Left colon (tissue), 2 donors: ENCODE measurements at places on chromosomes 2 and 18.

- no peak for DNase-seq
These were observed 56.0 kb downstream of the LBH start for GRCh38 chr2:30287190-30287840.

- DNase-seq = no peak
These were observed 64.6 kb downstream of the NAPG start for GRCh38 chr18:10590412-10590811.

- DNase-seq = no peak
These were observed 7.0 kb upstream of the TMX3 start for GRCh38 chr18:68721681-68722583.

DNA sequence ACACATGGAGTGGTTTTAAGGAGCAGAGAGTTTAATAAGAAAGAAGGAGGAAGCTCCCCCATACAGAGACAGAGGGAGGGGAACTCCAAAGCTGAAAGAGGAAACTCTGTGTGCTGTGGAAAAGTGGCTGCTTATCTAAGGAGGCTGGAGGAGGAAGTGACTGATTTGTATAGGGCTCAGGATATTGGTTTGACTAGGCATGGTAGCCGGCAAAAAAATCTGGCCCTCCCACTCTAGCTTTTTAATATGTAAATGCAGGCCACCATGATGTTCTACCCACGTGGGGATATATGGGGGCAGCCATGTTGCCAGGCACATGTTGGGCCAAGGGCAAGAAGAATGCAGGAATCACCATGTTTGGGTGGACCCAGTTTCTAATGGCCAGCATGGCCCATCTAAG, 64.3 kb downstream of the HNMT start:
- DNase-seq = no peak

GRCh38 chr18:22169889-22170420, 566 bp downstream of the GATA6 start:
- no peak for DNase-seq

DNA sequence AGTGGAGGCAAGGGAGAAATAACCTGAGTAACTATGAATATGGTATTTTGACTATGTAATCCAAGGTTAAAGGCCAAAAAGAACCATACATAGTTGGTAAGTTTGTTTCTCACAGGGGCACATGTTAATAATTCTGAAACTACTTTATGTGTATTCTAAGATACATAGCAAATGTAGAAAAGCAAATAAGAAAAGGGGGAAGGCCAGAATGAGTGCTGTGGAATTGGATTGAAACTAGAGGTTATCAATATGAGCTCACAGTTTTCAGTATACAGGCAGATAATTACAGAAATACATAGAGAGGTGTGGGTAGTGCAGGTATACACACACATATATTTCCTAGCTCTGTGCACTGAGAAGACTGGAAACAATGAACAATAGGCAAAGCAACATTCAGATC, 13.7 kb downstream of the INO80C start:
- DNase-seq = no peak

GRCh38 chr18:59547581-59548182, 149.5 kb downstream of the CCBE1 start:
- no peak for DNase-seq

DNA sequence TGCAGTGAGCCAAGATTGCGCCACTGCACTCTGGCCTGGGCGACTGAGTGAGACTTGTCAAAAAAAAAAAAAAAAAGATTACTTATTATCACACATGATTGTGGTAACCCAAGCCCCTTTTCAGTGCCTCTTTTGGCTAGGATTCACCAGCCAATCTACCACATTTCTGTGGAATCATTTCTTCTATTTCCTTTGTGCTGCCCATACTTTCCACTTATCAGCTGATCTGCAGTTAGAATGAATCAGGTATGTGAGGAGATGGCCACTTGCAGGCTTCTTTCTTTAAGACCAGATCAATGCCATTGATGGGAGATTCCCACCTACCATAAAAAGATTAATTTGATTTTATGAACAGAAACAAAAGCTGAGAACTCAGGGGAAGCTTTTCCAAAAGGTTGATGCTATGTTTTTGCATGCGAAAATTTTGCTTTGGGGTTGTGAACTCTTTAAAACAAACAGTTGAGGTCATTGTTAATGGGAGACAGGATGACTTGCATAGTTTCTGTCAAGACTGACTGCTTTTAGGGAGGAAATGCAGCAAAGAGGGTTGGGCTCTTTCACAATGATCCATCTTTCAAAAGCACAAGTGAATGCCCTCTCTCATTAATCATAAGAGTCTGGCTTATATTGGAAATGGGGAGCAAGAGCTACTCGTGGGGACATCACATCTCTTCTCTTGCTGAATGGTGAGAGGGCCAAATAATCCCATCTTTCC, 66.9 kb upstream of the CYP26B1 start:
- no peak for DNase-seq

DNA sequence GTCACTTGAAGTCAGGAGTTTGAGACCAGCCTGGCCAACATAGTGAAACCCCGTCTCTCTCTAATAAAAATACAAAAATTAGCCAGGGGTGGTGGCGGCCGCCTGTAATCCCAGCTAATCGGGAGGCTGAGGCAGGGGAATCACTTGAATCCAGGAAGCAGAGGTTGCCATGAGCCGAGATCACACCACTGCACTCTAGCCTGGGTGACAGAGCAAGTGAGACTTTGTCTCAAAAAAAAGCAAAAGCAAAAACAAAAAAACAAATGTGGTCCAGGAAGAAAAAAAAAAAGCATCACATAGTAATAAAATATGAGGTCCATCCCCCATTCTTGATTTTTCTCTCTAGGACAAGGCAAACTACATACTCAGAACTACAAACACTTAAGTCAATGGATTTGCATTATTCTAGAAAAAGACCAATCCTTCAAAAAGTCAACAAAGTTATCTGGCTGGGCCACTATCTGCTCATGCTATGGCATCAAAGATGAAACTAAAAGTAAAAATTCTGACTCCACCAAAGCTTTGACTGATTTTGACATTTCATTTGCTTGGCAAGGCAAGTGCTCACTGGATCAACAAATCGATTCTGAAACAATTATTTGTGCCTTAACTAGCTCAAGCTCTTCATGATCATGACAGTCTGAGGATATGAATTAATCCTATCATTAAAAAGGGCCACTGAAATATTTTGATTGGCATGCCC, 28.4 kb downstream of the MEX3C start:
- DNase-seq = no peak

DNA sequence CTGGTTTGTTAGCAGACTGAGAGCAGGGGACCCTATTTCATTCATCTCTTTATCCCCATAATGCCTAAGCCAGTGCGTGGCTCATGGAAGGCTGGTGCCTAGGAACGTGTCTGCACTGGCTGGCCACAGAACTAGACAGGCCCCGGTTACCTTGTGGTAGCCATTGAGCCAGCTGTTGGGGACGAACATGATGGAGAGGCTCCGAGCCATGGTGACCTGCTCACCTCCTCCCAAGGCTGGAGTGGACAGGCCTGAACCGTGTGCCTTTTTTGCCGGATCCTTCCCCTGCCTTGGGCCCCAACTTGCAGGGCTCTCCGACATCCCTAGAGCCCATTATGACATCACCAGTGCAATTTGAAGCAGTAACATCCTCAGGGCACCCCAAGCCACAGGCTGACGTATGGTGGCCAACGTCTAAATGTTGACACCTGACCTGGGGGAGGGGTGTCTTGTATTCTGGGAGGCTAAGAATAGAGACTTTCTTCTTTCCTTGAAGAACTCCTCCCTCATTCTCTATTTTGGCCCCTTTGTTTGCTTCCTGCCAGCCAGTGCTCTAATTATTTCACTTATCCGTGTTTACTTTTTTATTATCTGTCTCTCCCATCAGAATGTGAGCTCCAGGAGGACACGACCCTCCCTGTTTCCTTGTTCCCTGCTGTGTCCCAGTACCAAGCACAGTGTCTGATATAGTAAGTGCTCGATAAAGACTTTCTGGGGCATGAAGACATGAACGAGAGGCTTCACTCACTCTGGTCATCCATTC, 12.2 kb upstream of the DNPEP start:
- DNase-seq = no peak

- DNase-seq = no peak
These were observed 32.8 kb downstream of the FMNL2 start for GRCh38 chr2:152367547-152368390.

DNA sequence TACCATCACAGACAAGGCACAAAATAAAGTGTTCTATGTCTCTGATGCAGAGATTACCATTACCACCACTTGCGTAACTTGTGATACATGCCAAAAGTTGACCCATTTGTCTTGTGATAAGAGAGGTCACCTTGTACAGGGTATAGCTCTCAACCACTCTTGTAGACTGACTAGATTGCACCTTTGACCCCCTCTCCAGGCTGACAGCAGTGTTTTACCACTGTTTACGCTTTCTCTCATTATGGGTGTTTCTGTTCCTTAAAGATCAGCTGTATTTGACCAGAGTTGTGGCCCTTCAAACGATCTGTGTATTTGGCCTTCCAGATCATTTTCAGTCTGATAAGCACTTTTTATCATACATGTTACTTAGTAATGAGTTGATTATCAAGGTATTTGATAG, 215.7 kb upstream of the HNMT start:
- DNase-seq = no peak

- no peak for DNase-seq
These were observed 60.3 kb downstream of the EHBP1 start for GRCh38 chr2:62765619-62766376.

DNA sequence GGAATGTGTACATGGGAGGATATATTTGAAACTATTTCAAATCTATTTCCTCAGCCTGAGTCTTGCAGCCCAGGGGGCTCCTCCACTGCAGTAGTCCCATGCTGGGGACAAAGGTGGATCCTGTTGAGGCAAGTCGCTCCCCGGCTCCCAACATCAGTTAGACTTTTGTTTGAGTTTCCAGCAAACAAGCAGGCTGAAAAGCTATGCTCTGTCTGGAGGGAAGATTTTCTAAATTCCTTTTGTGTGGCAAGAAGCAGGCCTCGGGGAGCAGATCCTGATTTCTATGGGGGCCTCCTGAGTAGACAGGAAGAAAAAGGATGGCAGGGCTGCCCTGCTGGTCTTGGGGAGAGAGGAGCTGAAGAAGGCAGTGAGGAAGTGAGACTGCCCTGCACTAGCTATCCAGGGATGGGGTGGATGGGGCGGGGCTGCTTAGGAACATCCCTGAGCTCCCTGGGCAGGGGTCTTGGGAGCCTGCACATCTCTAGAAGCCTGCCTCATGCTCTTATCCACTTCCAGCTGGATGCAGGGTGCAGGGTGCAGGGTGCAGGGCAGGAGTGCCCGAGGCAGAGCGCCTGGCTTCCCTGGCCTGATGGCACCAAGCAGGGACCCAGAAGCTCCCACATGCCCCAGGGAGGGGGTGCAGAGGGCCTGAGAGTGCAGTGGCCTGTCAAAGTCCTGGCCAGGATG, 6.0 kb upstream of the CIB4 start:
- no peak for DNase-seq

- DNase-seq = no peak
These were observed 6.5 kb upstream of the MAL start for GRCh38 chr2:95018861-95019550.

- DNase-seq = no peak
These were observed 18.9 kb downstream of the LTBP1 start for GRCh38 chr2:32965523-32966171.

GRCh38 chr2:28098501-28099225, 208.1 kb downstream of the BABAM2 start:
- DNase-seq = no peak

- DNase-seq = no peak
These were observed 347.9 kb downstream of the METTL4 start for GRCh38 chr18:2223449-2223848.

GRCh38 chr18:22342625-22343024, 75.1 kb downstream of the CTAGE1 start:
- peak; percentile 71 for DNase-seq

- no peak for DNase-seq
These were observed 108.4 kb upstream of the CDC42EP3 start for GRCh38 chr2:37779611-37780386.

- no peak for DNase-seq
These were observed 38.5 kb downstream of the PARD3B start for GRCh38 chr2:204583773-204584172.

- no peak for DNase-seq
These were observed 163.1 kb downstream of the GFPT1 start for GRCh38 chr2:69223759-69224511.

- DNase-seq = no peak
These were observed 54.9 kb downstream of the EPHA4 start for GRCh38 chr2:221517146-221517695.

DNA sequence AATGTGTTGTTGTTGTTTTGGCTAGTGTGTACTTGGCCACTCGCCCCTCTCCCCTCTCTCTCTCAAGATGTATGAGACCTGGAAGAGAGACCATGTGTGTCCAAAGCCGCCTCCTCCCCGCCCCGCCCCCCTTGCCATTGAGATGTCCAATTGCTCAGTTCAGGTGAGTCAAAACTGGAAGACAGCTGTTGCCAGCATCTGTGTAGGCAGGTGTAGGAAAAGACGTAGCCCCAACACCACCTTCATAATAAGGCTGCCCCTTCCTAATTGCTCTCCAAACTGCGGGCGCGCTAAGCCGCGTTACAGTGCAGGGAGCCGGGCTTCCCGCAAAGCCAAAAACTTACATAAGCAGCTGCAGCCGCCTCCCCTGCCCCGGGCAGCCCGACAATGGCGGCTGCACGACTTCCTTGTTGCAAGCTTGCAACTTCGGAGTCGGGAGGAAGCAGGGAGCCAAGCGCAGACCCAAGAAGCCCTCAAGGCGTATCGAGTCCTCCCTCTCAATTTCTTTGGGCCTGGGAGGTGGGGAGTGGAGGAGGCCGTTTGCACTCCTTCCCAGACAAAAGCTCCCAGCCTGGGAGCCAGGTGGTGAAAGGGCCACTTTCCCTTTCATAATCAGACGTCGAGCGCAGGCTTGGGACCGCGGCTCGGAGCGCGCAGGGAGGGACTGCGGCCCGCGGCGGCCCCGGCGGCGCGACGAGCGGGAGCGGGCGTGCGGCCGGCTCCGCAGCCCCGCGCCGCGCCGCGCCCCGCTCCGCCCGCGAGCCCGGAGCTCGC, 882 bp downstream of the ZBTB14 start:
- peak; percentile 68 for DNase-seq

DNA sequence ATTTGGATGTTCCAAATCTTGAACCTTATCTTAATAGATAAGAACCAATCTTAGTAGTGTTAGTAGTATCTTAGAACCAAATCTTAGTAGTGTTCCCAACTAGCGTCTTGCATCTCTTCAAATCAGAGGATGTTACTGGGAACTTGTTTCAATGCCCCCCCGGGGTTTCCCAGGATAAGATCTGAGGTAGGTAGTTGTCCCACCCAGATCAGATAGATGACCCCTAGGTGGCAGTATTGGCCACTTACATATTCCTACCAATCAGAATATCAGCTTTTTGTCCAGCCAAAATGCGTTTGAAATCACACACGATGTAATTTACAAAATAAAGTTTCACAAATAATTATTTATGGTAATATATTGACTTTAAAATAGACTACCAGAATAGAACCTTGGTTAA, 314.8 kb downstream of the MBD2 start:
- DNase-seq = no peak

DNA sequence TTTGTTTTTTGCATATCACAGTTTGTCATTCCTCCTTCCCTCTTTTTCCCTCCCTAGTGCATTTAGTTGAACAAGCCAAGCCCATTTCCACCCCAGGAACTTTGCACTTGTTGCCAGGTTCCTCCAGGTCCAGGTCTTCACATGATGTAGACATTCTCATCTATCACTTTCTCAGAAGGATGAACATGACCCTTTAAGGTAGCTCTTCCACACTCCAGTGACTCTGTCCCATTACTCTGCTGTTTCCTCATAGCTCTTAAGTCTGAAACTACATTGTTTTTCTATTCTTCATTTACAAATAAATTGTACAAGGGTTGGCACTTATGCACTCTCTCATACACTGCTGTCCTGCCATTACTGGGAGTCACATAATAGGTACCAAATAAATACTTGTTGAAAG, 6.1 kb downstream of the KYNU start:
- DNase-seq = no peak
